ENCODE measurements at places on chromosomes 3 and 15. TPM values are rescaled to one million over a fixed set of nuclear protein-coding genes. Genes with fewer than 3 reads are reported as not detected.

The USP8 gene
- total RNA-seq: 47.7 TPM

The C3orf49 gene
- total RNA-seq: not detected

The PLA2G4F gene
- not detected for total RNA-seq

The CLDN1 gene
- 0.12 TPM for total RNA-seq

The AGBL1 gene
- total RNA-seq: not detected

The CDCP1 gene
- 0.12 TPM for total RNA-seq

The TTBK2 gene
- total RNA-seq: 4.6 TPM

The TNFAIP8L3 gene
- 0.33 TPM for total RNA-seq

Measured in H4 (cell line).